NCI-H69 (cell line): ENCODE measurements at places on chromosomes 16 and 17.

DNA sequence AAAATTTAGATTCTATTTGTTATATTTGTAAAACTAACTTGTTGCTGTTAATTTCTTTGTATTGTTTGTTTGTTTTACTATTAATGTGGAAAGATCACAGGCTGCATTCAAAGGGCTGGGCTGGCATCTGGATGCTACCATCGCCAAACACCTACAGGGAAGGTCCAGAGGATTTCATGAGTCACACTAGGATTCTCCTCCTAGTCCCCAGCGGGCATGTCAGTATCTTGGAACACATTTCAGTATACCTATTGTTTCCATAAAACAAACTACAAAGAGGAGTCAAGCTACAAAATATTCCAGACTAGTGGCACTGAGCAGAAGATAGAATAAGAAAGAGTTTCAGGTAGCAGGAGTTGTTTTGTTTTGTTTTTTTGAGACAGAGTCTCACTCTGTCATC is 55.3 kb downstream of the NOG start:
- DNase-seq, result no peak

- peak; percentile 80 for DNase-seq
Measured at GRCh38 chr16:67246081-67246755, 1.1 kb downstream of the FHOD1 start.

- no peak for DNase-seq
Measured at GRCh38 chr16:80518436-80518835, 22.4 kb upstream of the DYNLRB2 start.

DNA sequence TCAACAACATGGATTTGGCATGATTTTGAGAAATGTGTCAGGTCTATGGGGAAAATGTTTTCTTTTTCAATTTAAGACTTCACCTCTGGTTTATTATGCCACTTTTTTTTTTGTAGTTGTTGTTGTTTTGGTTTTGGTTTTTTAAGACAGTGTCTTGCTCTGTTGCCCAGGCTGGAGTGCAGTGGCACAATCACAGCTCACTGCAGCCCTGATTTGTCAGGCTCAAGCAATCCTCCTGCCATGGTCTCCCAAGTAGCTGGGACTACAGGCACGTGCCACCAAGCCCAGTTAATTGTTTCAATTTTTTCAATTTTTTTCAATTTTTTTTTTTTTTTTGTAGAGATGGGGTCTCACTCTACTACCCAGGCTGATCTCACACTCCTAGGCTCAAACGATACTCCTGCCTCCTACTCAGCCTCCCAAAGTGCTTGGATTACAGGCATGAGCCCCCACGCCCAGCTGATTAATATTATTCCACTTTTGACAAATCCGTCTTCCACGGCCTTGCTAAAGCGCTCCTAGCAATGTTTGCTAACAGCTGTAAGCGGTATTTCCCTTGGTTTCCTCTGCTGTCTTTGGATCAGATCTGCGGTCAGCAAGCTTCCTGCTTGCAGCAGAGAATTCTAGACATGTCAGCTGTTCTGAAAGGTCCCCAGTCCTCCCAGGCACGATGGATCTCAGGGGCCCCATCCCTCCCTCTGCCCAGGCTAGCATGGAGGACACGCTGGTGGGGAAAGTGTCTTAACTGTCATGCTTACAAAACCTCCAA is 7.0 kb upstream of the MILR1 start:
- DNase-seq, result no peak

- no peak for DNase-seq
Measured at GRCh38 chr16:60091529-60091928, 1357.4 kb upstream of the GOT2 start.

DNA sequence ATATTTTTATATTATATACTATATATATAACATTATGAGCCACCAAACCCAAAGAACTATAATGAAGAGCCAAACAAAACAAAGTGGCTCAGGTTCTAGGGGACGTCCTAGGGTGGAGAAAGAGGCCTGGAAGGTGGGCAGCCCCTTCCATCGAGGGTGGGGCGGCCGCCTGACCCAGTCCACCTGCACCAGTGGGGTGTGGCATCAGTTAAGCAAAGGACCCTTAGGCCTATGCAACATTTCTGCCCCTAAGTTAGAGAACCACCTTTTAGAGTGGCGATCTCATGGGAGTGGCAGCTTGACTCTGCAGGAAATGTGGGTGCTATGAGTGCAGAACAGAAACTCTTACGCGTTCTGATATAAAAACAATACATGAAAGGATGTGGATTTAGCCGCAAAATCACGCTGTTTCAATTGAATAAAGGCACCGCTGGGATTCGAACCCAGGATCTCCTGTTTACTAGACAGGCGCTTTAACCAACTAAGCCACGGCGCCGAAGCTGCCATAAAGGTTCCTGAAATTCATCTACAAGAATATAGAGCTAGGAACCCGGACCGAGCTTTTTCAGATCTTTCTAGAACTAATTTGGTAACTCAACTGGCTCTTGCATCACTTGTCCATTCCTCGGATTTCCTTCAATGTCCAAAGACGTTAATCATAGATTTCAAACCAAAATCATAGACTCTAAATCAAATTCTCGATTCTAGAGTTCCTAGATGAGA is 15.6 kb upstream of the AURKB start:
- peak; percentile 77 for DNase-seq

DNA sequence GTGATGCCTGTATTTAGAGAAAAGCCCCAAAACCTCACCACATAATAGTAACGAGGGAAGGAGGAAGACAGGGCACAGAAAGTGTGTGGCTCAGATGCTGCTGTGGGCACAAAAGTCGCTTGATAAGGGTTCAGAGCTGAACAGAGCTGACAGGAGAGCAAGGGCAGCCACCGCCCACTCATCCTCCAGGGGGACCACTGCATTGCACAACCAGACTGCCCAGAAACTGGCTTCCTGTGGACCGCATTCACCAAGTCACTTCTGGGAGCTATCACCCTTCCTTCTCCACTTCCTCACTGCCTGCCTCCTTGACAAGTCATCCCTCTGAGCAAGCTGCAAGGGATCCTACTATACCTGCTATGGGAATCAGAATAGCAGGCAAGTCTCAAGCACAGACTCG is 512.4 kb upstream of the CDH11 start:
- no peak for DNase-seq

GRCh38 chr16:87844120-87844733 is 25.1 kb downstream of the SLC7A5 start:
- DNase-seq, result peak; percentile 25
